Stimulated activated CD8-positive, alpha-beta memory T cell treated with anti-CD3 and anti-CD28 coated beads, Interleukin-7, amount 100 ng/mL, for 1 hour (primary cell): ENCODE measurements at places on chromosomes 3 and 15.

DNA sequence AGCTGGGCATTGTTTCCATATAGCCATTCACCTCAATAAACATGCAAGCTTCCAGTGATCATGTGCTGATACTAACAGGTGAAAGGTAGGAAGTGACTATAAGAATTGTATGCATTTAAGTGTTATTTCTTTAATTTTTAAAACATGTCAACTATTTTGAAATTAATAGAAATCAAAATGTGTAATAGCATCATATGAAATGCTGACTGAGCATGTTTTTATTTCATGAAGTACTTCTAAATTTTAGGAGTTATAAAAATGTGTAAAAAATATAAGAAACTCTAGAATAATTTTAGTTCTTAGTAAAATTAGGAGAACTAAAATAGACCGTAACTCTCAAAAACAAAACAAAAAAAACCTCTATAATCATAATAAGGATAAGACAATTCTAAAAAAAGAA, 229.3 kb upstream of the ARPP21 start:
- DNase-seq = no peak

DNA sequence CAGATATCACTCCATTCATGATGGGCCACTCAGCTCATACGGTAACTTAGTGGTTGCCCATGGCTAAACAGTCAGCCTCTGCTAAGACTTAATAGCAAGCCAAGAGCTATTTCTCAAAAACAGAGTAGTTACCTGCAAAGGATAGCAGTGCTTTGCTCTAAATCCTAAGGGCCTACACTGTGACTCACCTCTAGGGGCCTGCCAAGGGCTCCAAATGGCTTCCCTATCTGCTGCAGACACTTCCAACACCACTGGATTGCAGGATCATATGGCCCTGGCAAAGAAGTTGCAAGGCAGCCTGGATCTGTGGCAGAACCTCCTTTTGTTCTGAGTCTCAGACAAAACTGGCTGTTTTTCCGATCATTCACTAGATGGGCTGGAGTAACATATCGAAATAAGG, 17.8 kb downstream of the CGGBP1 start:
- DNase-seq = no peak

GRCh38 chr3:173750095-173750494, 352.6 kb downstream of the NLGN1 start:
- DNase-seq = no peak

- no peak for DNase-seq
Observed at GRCh38 chr15:74053517-74053916, 28.8 kb downstream of the GOLGA6A start.

DNA sequence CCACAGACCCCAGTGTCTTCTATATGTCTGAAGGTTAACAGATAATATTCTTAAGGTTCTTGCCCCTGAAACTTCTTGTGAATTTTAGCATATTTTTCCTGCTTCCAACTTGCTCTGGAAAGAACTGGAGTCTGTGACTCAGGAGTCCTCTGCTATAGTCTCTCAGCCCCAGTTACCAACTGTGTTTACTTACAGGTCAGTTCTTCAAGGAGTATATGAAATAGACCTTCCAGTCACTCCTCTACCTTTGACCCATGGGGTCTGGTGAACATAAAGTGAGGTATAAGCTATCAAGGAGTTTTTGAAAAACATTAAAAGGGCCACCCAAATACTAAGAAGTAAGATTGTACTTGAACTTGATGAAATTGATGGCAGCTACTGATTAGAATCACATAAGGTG, 139.2 kb upstream of the ROPN1 start:
- no peak for DNase-seq

DNA sequence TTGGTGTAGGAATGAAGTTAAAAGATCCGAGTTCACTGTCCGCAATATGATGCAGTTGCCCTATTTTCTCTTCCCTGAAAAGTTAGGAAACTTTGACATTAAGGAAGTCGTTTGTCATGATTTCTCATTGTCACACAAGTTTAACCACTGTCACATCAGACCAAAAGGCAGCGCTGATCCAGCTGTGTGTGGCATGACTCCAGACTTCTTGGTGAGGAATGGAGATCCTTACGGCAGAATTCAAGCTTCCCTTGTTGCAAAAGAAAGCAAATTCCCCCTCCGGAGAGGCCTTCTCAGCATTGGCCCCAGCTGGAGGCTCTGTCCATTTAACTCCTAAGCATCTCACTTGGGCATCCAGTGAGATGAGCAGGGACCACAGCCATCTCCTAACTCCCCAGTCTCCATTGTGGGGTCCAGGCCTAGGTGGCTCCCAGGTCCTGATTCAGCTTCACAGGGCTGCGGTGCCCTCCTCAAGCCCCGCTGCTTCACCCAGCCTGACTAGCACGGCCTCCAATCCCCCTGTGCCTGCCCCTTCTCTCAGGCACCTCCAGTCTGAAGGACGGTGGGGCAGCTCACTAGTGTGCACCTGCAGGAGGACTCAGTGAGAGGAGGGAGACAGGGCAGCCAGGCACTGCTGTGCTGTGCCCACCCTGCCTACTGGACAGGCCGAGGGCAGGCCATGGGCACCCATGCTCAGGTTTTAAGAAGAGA, 159.5 kb downstream of the CHSY1 start:
- DNase-seq = no peak
